ENCODE measurements at places on chromosomes 12 and 14. TPM values are rescaled to one million over a fixed set of nuclear protein-coding genes. Genes with fewer than 3 reads are reported as not detected.

Gene PTPRR
- total RNA-seq, result 2.2 TPM

Gene ANO2
- total RNA-seq, result under 0.01 TPM

Gene HOXC5
- total RNA-seq, result not detected

Gene AKAP5
- total RNA-seq, result 0.44 TPM

Gene PLEKHG7
- total RNA-seq, result not detected

Gene DHRS4
- 31.2 TPM for total RNA-seq

Gene C14orf132
- total RNA-seq, result 26.6 TPM

Gene SLC25A47
- total RNA-seq, result not detected

Gene TAS2R30
- 9.1 TPM for total RNA-seq

Gene CLEC9A
- total RNA-seq, result not detected

Gene KRT6C
- not detected for total RNA-seq

Gene PCNX4
- total RNA-seq, result 129 TPM

Gene DTX1
- total RNA-seq, result under 0.01 TPM

Gene KLHDC1
- 3.0 TPM for total RNA-seq

Gene STAC3
- 0.50 TPM for total RNA-seq

Gene DIO2
- total RNA-seq, result 4.3 TPM

Gene OR4E2
- total RNA-seq, result 0.12 TPM

Gene SLC24A4
- under 0.01 TPM for total RNA-seq

Gene KLHL33
- total RNA-seq, result 0.11 TPM

Gene GAS2L3
- total RNA-seq, result 44.6 TPM

Gene FGD6
- 7.1 TPM for total RNA-seq

Gene GEMIN2
- 30.9 TPM for total RNA-seq

Gene SLC6A15
- 78.4 TPM for total RNA-seq

Gene GUCY2C
- total RNA-seq, result not detected
